ENCODE measurements at places on chromosomes 5 and 9.
A peak's percentile ranks its signal among the peaks of the same experiment; 100 is the strongest.

DNA sequence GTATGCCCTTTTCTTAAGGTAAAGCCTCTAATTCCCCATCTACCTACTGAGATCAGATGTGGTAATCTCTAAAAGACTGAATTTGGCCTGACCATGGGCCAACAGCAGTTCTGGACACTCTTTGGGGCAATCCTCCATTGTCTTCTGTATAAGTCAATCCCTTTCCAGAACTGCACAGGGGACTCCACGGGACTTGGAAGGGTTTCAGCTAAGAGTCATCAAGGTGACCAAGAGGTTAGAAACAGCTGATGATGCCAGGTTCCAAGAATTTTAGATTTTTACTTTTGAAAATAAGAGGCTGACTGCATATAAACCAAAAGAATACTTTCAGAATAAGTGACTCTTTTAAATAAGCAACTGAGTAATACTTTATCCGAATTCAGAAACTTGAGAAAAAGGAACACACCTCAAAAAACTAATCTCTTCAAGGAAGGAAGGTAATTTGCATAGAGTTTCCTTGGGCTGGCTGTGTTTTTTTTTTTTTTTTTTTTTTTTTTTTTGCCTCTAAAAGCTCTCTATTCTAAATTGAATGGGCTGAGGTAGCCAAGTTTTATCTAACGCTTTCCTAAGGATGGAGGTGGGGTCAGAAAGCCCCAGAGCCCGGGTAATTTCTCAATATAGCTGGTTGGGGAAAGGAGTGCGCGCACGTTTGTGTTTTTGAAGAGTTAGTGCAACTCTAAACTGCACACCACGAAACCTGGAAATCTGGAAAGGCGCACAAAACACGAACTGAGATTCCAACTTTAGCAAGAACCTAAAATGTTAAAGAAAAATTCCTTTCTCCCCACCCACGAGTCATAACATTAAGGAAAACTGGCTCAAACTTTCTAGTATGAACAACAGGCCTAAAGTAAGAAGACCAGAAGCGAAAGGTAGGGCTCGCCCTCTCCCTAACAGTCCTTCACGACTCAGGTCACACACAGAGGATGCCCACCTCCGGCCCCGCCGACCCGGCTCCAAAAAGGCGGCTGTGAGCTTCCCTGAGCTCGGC lies 1.3 kb downstream of the VCP start:
- DNase-seq, result no peak

GRCh38 chr5:65037831-65038815 lies 269.4 kb downstream of the CWC27 start:
- no peak for DNase-seq

DNA sequence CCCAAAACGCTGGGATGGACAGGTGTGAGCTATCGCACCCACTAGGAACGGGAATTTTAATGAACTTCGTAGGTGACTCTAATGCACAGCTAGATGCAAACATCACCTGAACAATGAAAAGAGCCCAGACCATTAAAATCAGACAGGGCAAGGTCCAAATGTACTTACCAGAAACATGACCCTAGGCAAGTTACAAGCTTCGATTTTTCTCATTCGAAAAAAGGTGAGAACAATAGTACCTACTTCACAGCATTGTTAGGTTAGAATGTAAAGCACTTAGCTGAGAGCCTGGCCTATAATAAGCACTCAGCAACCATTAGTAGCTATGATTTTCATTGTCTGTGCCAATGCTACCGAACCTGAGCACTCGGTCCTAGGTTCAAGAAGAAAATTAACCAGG lies 5.8 kb upstream of the KLHL3 start:
- no peak for DNase-seq

- DNase-seq, result no peak
These were observed 1045.2 kb downstream of the CDH12 start for GRCh38 chr5:21807953-21808352.

- DNase-seq, result no peak
These were observed 286.7 kb downstream of the NFIB start for GRCh38 chr9:14027116-14027800.

GRCh38 chr9:126763130-126763764 lies 41.6 kb upstream of the ZBTB43 start:
- DNase-seq, result no peak

- no peak for DNase-seq
These were observed 20.4 kb downstream of the AUH start for GRCh38 chr9:91341258-91341746.

- DNase-seq, result no peak
These were observed 65.6 kb downstream of the TEX10 start for GRCh38 chr9:100287186-100287585.

GRCh38 chr9:70983723-70984295 lies 137.6 kb downstream of the TRPM3 start:
- no peak for DNase-seq

GRCh38 chr9:38638881-38639576 lies 18.6 kb upstream of the ANKRD18A start:
- no peak for DNase-seq

GRCh38 chr5:34016222-34016621 lies 8.4 kb upstream of the AMACR start:
- no peak for DNase-seq

GRCh38 chr5:4781299-4781698 lies 358.8 kb upstream of the ADAMTS16 start:
- DNase-seq, result no peak

DNA sequence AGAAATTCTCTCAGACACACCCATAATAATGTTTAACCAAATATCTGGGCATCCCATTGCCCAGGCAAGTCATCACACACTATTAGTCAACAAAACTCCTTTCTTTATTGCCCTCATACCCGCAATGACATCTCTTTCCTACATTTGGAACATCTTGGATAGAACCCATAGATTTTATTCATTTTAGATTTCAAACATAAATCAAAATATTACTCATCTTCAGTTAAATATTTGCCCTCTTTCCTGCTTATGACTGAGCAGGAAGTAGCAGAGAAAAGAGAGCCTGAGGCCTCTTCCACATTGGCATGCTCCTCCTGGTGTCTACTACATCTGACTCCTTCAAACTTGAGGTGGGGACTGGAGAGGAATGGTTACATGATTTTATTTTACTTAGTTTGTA lies 592.0 kb downstream of the CHSY3 start:
- no peak for DNase-seq

- no peak for DNase-seq
These were observed 363.2 kb upstream of the RORB start for GRCh38 chr9:74133921-74134320.

GRCh38 chr9:92147030-92147851 lies 32.0 kb upstream of the SPTLC1 start:
- DNase-seq, result no peak

DNA sequence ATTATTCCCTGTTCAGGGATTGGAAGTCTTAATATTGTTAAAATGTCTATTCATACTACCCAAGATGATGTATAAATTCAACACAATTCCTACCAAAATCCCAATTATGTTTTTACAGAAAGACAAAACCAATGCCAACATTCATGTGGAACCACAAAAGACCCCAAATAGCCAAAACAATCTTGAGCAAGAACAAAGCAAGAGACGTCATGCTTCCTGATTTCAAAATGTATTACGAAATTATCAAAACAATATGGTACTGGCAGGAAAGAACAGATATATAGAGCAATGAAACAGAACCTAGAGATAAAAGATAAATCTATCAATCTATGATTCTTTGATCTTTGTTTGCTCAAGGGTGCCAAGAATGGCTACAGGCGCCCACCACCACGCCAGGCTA lies 237.9 kb downstream of the TAF11L14 start:
- DNase-seq, result no peak

GRCh38 chr5:92652756-92653155 lies 928.3 kb downstream of the NR2F1-AS1 start:
- no peak for DNase-seq

GRCh38 chr9:93900436-93900819 lies 54.7 kb downstream of the BARX1 start:
- no peak for DNase-seq

- no peak for DNase-seq
These were observed 16.3 kb downstream of the FBXW11 start for GRCh38 chr5:171989946-171990712.

- DNase-seq, result no peak
These were observed 500 bp upstream of the CREBRF start for GRCh38 chr5:173055722-173055982.

GRCh38 chr9:129513282-129513681 lies 107.6 kb downstream of the C9orf50 start:
- no peak for DNase-seq

DNA sequence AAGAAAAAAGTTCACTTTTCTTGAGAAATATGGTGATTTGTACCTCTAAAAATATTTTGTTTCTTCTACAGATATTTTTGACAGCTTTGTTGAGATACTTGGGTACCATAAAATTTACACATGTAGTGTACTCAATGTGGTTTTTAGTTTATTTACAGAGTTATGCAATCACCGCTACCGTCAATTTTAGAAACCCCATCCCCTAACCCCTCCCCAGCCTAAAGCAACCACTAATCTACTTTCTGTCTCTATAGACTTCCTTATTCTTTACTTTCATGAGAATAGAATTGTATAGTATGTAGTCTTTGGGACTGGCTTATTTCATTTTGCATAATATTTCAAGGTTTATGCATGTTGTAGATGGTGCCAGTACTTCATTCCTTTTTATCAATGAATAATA lies 45.0 kb upstream of the TDRD7 start:
- DNase-seq, result no peak

- DNase-seq, result no peak
These were observed 231.9 kb downstream of the MAST4 start for GRCh38 chr5:66828046-66828547.

- peak; percentile 67 for DNase-seq
These were observed 77.5 kb downstream of the RXRA start for GRCh38 chr9:134403682-134404301.

DNA sequence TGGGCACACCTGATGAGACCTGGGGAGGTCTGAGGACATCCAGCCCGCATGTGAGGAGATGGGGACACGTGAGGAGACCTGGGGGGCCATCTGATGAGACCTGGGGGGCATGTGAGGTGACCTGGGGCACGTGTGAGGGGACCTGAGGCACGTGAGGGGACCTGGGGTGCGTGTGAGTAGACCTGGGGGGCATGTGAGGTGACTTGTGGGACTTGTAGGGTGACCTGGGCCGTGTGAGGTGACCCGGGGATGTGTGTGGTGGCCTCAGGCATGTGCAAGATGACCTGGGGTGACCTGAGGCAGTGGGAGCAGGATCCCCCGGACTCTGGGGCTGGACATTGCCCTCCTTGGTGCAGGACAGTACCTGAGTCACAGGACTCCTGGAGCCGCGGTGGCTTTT lies 30.6 kb downstream of the PNPLA7 start:
- no peak for DNase-seq

DNA sequence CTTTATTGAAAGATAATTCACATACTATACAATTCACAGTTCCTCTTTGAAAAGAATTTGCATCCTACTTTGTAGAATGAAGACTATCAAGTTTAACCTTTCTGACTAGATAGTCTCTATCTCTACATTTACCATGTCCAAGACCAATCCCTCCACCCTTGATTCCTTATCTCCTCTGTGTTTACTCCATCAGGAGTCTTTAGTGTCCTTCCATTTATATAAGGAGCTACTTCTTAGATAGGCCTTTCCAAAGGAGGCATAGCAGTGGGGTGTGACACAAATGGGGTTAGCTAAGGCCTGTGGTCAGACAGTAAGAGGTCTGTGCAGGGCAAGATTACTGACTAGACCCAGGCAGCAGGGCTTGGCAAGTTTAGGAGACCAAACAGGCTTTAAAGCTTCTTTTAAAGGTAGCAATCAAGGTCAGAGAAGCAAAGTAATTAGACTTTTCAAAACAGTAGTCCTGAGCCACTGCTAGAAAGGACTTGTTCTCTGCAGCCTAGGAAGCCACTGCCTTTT lies 11.1 kb upstream of the DMXL1 start:
- DNase-seq, result no peak

DNA sequence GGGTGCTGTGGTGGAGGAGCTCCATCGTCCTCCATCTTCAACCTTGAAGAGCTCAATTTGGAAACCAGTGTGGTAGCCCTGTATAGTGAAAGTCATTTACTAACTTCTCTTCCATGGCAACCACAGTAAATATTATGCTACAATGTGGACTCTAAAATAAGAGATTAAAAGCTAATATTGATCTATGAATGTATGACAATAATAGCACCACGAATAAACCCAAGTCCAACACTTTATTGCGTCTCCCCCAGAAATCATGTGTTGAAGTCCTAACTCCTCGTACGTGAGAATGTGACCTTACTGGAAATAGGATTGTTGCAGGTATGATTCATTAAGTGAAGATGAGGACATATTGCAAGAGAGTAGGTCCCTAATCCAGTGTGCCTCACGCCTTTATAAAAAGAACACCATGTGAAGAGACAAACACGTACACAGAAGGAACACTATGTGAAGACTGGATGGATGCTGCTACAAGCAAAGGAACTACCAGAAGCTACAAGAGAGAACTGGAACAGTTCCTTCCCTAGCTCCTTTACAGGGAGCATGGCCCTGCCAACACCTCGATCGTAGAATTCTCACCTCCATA lies 276.2 kb downstream of the PDE4D start:
- no peak for DNase-seq

DNA sequence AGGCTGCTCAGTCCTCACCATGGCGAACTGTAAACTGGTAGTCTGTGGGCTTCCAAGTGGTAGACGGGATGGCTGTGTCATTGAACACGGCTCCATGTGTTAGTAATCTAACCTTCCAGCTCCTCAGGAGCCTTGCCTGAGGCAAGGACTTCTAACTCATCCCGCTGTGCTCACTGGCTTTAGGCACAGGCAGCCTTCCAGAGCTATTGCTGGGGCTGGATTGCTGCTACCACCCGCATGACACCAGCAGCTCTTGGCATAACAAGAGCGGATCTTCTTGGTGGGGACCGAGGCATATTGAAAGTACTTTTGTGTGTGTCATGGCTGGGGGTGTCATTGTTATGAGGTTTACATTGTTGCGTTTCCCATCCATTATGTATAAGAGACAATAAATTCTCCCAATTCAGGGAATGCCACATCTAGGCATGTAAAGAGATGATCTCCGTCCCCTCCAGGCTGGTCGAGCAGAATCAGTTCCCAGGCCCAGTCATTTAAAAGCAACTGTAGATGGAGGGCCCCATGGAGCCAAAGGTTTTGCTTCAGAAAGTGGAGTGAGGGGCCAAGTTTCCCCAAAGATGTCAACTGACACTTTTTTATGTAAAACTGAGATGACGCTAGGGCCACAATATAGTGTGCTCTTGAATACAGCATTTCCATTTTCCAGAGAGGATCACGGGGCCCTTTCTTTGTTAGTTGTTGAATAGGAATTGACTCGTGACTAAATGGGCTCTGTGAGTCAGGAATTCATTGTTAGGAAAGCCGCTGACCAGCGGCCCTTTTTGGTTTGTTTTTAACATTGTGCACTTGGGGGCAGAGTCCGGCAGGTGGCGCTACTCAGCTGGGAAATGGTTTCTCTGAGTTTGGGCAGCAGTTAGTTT lies 759.5 kb downstream of the TAF11L14 start:
- DNase-seq, result peak; percentile 5

- DNase-seq, result no peak
These were observed 250.5 kb downstream of the FANCC start for GRCh38 chr9:95067057-95067456.

GRCh38 chr5:73186976-73187375 lies 14.0 kb downstream of the TMEM174 start:
- no peak for DNase-seq
